ENCODE measurements at places on chromosomes 11 and 22. TPM values are rescaled to one million over a fixed set of nuclear protein-coding genes. Genes with fewer than 3 reads are reported as not detected.

The GLB1L2 gene
- 0.32 TPM for total RNA-seq

The SMC1B gene
- not detected for total RNA-seq

The C11orf16 gene
- total RNA-seq, result not detected

The ENTHD1 gene
- total RNA-seq, result not detected

The FAM181B gene
- 0.08 TPM for total RNA-seq

The LMNTD2 gene
- 0.14 TPM for total RNA-seq

The PLEKHB1 gene
- 8.4 TPM for total RNA-seq

The GAL gene
- not detected for total RNA-seq

The ABTB2 gene
- 14.3 TPM for total RNA-seq

The ARFGAP2 gene
- total RNA-seq, result 45.8 TPM

The JRKL gene
- 6.0 TPM for total RNA-seq

The PDXP gene
- total RNA-seq, result 21.4 TPM

The DENND6B gene
- total RNA-seq, result 1.7 TPM

The NLRP14 gene
- not detected for total RNA-seq

The CABP7 gene
- total RNA-seq, result not detected

The EMID1 gene
- 0.43 TPM for total RNA-seq

The NCAM1 gene
- 250 TPM for total RNA-seq

The ZDHHC24 gene
- 4.0 TPM for total RNA-seq

The DLG2 gene
- total RNA-seq, result 5.7 TPM

The A4GALT gene
- 81.2 TPM for total RNA-seq

The CALCA gene
- not detected for total RNA-seq

The OR4D5 gene
- total RNA-seq, result not detected

The MS4A6A gene
- 64.0 TPM for total RNA-seq

The UPK3A gene
- 0.54 TPM for total RNA-seq

The OR8G1 gene
- not detected for total RNA-seq
